ENCODE measurements at places on chromosomes 7 and 10. TPM values are rescaled to one million over a fixed set of nuclear protein-coding genes. Genes with fewer than 3 reads are reported as not detected.
A peak's percentile ranks its signal among the peaks of the same experiment; 100 is the strongest.

CCDC3 gene
- total RNA-seq = 2.9 TPM

PSD gene
- 0.61 TPM for total RNA-seq

UTF1 gene
- total RNA-seq = not detected

- peak; percentile 79 for DNase-seq
Measured at GRCh38 chr10:69180525-69181204, 631 bp downstream of the SUPV3L1 start.

- DNase-seq = no peak
Measured at GRCh38 chr7:128032605-128033235, 1.5 kb upstream of the LRRC4 start.

DNA sequence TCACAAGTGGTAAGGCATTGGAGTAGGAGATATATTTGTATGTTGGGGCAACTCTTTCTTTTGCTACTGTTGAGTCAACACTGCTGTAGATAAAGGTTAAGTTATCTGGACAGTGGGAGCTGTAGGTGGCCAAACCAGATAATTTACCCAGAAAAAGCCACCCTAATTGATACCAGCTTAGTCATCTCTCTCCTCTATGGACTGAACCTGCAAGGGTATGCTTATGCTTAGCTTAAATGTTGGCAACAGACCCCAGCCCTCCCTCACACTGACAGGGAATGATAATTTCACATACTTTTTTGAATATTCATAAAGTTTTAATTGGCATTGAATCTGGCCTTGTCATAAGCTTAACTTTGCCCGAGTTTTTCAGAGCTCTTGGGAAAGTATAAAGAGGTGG lies 66.3 kb downstream of the CREB5 start:
- DNase-seq = no peak

DNA sequence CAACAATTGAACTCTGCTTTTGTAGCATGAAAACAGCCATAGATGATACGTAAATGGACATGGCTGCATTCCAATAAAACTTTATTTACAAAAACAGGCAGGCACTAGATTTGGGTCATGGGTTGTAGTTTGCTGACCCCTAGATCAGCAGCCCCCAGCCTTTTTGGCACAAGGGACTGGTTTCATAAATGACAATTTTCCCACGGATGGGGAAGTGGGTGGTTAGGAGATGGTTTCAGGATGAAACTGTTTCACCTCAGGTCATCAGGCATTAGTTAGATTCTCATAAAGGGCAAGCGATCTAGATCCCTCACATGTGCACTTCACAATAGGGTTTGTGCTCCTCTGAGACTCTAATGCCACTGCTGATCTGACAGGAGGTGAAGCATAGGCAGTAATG lies 16.5 kb upstream of the ANK3 start:
- no peak for DNase-seq

GRCh38 chr7:120021085-120021484 lies 251.9 kb upstream of the KCND2 start:
- no peak for DNase-seq

DNA sequence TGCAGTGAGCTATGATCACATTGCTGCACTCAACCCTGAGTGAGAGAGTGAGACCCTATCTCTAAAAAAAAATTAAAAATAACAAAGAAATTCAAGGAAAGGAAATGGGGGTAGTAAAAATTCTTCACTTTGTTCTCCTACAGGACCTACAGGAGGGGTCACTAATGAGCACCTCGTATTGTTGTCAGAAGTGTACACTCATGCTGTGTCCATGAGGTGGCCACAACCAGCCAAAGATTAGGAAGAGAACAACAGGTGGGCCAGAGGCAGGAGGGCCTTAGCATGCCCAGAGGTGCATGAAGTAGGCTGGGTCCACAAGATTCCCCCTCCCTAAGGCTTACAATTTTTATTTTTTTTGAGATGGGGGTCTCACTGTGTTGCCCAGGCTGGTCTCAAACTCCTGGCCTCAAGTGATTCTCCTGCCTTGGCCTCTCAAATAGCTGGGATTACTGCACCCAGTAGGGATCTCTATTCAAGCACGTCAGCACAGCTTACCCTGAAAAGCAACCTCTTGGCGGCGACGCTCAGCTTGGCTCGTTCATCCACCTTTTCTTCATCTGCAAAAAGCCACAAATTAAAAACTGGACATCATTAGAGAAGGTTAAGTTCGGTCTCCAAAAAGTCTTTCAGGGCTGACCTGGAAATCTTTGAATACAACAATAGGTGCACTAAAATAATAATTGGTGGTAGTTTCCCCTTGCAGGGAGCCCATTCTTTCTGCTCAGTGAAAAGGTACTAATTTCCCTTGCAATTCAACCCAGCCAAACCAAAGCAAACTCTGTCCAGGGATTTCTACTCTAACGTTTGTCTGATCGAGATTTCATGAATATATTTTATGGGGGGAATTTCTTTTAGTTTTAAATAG lies 104.4 kb downstream of the SVIL start:
- no peak for DNase-seq

DNA sequence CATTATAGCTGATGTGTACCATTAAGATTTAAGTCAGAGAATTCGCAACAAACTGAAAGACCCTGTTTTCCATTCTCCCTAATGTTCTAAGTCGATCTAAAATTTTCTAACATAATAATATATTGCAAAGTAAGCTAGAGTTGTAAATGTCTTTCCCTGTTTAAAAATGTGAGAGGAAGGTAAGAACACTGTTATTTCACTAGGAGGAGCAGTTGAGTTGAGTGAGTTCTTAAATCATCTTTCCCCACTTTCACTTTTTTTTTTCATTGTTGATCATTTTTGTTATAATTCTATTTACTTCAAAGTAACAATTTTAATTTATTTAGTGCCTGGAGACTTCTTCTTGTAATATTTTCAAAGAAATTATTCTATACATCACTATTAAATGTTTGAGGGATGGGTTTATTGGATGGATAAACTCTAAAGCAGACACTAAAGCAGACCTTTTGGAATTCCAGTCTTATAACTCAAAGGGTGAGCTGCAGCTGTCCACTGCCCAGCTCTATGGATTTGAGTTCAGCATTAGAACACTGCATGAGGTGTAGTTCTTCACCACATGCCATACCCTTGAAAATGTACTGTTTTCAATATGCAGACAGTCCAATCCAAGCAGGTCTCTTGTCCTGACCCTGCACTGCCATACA lies 181.3 kb upstream of the FZD1 start:
- DNase-seq = peak; percentile 70

DNA sequence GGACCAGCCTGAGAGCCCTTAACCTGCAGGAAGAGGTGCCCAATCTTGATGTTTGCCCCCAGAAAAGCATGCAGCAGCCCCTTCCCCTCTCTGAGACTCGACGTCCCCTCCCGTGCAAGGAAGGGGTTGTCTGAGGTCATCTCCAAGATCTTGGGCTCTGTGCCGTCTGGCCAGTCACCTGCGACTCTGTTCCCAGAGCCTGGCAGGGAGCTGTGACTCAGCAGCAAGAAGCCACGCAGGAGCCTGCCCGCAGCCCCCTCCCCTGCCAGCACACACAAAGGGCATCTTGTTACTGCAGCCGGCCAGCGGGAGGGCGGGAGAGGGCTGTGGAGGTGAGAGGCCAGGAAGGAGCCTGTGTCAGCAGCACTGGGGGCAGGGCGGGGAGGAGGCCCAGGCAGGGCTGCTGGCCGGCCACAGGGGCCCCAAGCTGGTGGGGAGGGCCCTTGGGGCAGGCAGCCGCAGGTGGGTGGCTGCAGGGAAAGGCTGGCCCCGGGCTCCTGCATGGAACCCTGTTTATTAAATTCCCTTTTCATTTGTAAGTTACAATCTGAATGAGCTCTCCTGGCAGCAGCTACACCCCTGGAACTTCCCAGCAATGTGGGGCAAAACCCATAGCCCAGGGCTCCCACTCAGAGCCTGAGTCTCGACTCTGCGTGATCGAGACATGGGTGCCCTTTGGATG lies 103.7 kb upstream of the ZMIZ1 start:
- no peak for DNase-seq

DNA sequence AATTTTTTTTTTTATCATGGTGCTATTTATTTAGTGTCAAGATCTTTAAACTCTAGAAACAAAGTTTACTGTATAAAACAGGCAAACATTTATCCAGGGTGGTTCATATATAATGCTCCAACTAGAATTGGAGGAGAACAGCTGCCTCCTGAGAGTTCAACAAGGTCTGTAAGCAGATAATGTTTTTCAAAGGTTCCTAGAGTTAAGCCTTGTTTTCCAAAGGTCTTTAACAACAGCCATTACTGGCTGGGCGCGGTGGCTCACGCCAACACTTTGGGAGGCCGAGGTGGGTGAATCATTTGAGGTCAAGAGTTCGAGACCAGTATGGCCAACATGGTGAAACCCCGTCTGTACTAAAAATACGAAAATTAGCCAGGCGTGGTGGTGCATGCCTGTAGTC lies 316.7 kb downstream of the CCDC3 start:
- no peak for DNase-seq

GRCh38 chr10:114905450-114905849 lies 32.5 kb upstream of the TRUB1 start:
- no peak for DNase-seq

DNA sequence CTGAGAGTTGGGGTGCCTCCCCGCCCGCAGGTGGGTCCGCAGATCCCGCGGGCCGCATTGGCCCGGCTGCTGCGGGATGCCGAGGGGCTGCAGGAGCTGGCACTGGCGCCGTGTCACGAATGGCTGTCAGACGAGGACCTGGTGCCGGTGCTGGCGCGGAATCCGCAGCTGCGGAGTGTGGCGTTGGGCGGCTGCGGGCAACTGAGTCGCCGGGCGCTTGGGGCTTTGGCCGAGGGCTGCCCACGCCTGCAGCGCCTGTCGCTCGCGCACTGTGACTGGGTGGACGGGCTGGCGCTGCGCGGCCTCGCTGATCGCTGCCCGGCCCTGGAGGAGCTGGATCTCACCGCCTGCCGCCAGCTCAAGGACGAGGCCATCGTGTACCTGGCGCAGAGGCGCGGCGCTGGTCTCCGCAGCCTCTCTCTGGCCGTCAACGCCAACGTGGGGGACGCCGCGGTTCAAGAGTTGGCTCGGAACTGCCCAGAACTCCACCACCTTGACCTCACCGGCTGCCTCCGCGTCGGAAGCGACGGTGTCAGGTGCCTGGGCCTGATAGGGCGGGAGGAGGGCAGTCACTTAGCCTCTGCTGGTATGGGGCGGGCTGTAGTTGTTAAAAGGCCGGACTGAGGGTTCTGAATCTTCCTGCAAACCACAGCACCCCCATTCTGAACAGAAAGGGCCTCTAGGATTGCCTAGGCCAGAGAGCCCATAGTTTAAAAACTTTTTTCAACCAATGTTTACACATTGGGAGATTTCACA lies 1.3 kb downstream of the FBXL15 start:
- DNase-seq = no peak

- DNase-seq = no peak
Measured at GRCh38 chr10:12875100-12875499, 126.4 kb downstream of the CCDC3 start.

DNA sequence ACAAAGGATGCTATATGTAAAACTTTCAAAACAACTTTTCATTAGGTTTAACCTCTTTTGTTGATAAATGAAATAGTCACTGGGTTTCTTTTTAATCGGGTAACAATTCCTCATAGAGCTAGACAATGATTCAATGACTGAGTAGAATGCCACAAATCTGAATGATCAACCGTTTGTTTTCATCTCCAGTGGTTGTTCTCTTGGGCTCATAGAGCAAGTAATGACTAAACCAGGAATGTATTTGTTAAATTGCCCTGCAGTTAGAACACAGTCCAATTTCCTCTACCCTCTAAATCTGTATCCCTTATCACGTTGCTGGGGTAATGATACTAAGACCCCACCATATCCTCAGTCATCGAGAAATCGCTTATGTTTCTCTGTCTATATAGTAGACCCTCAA lies 40.0 kb downstream of the CNNM1 start:
- DNase-seq = no peak
